Suppressor macrophage treated with lipopolysaccharide for 1 hour (primary cell): ENCODE measurements at places on chromosomes 1 and 21.

- DNase-seq, result peak; percentile 33
These were observed 31.5 kb downstream of the COL18A1 start for GRCh38 chr21:45436351-45437065.

GRCh38 chr1:2414297-2414958 lies 2.1 kb upstream of the PEX10 start:
- DNase-seq, result peak; percentile 63

- no peak for DNase-seq
These were observed 10.4 kb upstream of the VSIG8 start for GRCh38 chr1:159872891-159873290.

- no peak for DNase-seq
These were observed 10.4 kb downstream of the MGST3 start for GRCh38 chr1:165641231-165641987.

DNA sequence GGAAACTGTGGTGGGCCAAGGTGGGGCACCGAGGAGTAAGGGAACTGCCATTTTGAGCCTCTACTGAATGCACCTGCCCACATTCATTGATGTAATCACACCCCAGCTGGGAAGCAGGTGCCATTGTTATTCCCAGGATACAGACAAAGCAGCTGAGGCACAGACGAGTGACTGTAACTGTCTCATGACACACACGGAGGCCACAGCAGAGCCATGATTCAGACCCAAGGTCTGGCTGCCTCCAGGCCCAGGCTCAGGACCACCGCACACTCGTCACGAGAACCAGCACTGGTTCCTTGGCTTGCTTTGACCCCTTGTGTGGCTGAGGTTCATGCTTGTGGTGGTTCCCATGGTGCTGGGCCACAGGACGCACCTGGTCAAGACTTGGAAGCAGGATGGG lies 45.6 kb upstream of the CLIC4 start:
- DNase-seq, result no peak

GRCh38 chr1:176382163-176382562 lies 80.8 kb upstream of the PAPPA2 start:
- DNase-seq, result no peak

GRCh38 chr1:60149251-60149650 lies 75.7 kb upstream of the C1orf87 start:
- DNase-seq, result peak; percentile 5

DNA sequence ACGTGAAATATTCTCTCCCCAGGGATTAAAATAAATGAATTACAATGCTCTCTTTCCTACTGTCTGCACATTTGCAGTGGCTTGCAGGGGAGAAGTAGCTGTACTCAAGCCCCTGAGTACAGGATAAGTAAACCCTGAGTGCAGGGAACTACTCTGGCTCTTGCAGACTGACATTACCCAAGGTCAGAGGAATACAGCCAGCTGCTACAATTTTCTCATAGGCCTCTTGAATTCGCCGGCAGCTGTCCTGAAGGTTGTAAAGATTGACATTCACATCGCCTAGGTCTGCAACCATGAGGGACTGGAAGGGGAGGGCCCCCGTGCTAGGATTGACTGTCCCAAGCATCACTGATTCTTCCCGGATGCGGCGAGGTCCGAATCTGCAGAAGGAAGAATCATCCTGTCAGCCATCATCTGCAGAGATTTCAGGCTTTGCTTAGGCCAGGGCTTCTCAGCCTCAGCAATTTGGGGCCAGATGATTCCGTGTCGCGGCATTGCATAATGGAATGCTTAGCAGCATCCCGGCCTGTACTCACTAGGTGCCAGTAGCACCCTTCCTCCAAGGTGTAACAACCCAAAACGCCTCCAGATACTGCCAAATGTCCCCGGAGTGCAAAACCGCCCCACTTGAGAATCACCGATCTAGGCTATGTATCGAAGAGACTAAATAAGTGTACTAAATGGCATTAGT lies 1.7 kb downstream of the AGMAT start:
- DNase-seq, result no peak
